Activated CD8-positive, alpha-beta T cell treated with anti-CD3 and anti-CD28 coated beads for 36 hours (primary cell): ENCODE measurements at places on chromosomes 1 and 21. TPM values are rescaled to one million over a fixed set of nuclear protein-coding genes. Genes with fewer than 3 reads are reported as not detected.

Gene SYCP1
- not detected for total RNA-seq

Gene CTSE
- total RNA-seq: not detected

Gene SPRR2G
- not detected for total RNA-seq

Gene SLC44A5
- 0.22 TPM for total RNA-seq

Gene PDZK1IP1
- total RNA-seq: not detected

Gene EGLN1
- total RNA-seq: 47.2 TPM

Gene TINAGL1
- total RNA-seq: not detected

Gene HPCA
- 0.49 TPM for total RNA-seq

Gene OR6K3
- total RNA-seq: not detected

- H3K27me3 ChIP-seq: no peaks in the 10 kb centered on the region
- H3K27ac ChIP-seq: no peak overlapping the region
- no peak for DNase-seq
- no peaks in the 10 kb centered on the region for H3K4me1 ChIP-seq
- H3K36me3 ChIP-seq: no peaks in the 10 kb centered on the region
Measured at GRCh38 chr1:55466373-55466772, 251.2 kb upstream of the USP24 start.

- H3K36me3 ChIP-seq: no peaks in the 10 kb centered on the region
- H3K27ac ChIP-seq: no peak overlapping the region
- H3K4me1 ChIP-seq: peaks cover 57% of the 10 kb centered on the region
Measured at GRCh38 chr21:34905218-34905537, 143.9 kb downstream of the RUNX1 start.

DNA sequence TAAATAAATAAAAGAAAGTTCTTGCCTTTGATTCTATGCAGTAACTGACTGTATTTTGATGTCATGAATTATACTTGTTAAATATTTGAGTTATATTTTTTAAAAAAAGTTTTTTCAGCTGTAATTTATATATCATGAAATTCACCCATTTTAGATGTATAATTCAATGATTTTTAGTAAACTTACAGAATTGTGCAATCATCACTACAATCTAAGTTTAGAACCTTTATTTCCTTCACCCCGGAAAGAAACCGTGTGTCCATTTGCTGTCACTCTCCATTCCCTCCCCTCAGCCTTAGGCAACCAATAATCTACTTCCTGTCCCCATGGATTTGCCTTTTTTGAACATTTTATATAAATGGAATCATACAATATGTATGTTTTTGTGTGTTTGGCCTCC lies 32.5 kb upstream of the DISC1 start:
- H3K4me1 ChIP-seq: peaks cover 10% of the 10 kb centered on the region
- H3K36me3 ChIP-seq: no peaks in the 10 kb centered on the region
- DNase-seq: no peak
- no peak overlapping the region for H3K4me3 ChIP-seq
- no peaks in the 10 kb centered on the region for H3K27me3 ChIP-seq

DNA sequence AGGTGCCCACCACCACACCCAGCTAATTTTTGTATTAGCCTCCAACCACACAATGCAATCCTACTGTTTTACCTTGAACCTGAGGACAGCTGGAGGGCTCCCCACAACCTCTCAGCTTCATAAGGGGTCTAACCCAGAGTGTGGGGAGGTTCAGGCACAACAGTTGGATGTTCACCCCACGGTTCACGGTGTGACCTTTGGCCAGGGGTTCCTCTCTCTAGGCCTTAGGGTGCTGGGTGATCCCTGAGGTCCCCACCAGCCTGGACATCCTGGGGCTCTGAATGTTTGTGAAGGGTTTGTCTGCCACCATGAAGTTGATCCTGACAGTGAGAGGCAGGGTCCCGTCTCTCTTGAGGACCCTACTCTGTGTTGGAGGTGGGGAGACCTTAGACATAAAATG lies 3.9 kb downstream of the ACOT11 start:
- H3K27me3 ChIP-seq: peaks cover 2% of the 10 kb centered on the region
- no peaks in the 10 kb centered on the region for H3K4me1 ChIP-seq
- no peak for DNase-seq
- H3K4me3 ChIP-seq: no peak overlapping the region
- H3K27ac ChIP-seq: no peak overlapping the region
- H3K36me3 ChIP-seq: no peaks in the 10 kb centered on the region

DNA sequence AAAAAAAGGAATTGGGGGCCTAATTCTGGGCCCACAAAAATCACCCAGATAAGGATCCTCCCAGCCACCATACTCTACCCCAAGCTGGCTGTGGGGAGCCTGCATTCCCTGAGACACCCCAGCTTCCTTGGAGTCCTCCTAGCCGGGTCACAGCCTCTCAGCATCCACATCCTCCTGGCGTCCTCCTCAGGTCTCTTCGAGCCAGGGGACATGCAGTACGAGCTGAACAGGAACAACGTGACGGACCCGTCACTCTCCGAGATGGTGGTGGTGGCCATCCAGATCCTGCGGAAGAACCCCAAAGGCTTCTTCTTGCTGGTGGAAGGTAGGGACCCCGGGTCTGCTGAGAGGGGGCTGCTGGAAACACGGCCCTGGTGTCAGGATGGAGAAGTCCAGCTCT lies 64.3 kb downstream of the ALPL start:
- no peaks in the 10 kb centered on the region for H3K4me1 ChIP-seq
- H3K36me3 ChIP-seq: no peaks in the 10 kb centered on the region
- H3K27me3 ChIP-seq: peaks cover 10% of the 10 kb centered on the region
- DNase-seq: no peak
- no peak overlapping the region for H3K27ac ChIP-seq
- H3K4me3 ChIP-seq: no peak overlapping the region

GRCh38 chr1:33599516-33600115 lies 127.2 kb downstream of the ZSCAN20 start:
- H3K4me1 ChIP-seq: no peaks in the 10 kb centered on the region
- no peak overlapping the region for H3K4me3 ChIP-seq
- peaks cover 12% of the 10 kb centered on the region for H3K27me3 ChIP-seq

- H3K27ac ChIP-seq: peak overlapping the region; percentile 96
- H3K27me3 ChIP-seq: no peaks in the 10 kb centered on the region
- peaks cover 47% of the 10 kb centered on the region for H3K4me1 ChIP-seq
- DNase-seq: peak; percentile 62
- peaks cover 34% of the 10 kb centered on the region for H3K36me3 ChIP-seq
- H3K4me3 ChIP-seq: peak overlapping the region; percentile 64
Measured at GRCh38 chr1:26799479-26800142, 11.9 kb downstream of the PIGV start.

DNA sequence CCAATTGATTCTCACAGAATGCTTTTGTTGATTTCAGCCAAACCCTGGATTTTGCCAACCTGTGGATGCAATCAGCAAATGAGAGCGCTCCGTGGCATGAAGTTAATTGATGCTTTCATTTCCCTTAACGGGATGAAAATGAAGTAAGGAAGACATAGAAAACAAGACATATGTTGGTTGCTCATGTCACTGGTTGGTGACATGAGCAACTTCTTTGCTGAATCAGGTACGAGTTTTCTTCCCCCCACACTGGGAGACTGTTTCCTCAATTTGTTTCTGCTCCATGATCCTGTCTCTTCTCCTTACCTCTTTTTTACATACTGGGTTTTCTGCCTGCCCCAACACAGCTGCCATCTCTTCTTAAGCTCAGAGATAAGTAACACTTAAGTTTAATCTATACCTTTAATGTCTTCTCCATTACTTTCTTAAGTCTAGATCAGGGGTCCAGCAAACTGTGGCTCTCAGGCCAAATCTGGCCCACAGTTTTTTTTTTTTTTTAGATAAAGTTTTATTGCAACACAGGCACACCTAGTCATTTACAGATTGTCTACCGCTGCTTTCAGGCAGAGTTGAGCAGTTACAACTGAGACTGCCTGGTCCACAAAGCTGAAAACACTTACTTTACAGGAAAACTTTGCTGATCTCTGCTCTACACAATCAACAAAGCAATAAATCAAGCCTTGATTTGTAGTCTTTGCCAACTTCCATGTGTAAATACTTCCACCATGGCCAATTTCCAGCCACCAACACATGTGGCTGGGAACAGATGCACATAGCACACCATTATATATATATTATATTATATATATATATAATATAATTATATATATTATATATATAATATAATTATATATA lies 13.3 kb downstream of the GPR157 start:
- no peaks in the 10 kb centered on the region for H3K36me3 ChIP-seq
- H3K27me3 ChIP-seq: no peaks in the 10 kb centered on the region
- no peak overlapping the region for H3K27ac ChIP-seq

- DNase-seq: no peak
- peaks cover 5% of the 10 kb centered on the region for H3K36me3 ChIP-seq
- no peak overlapping the region for H3K27ac ChIP-seq
- no peaks in the 10 kb centered on the region for H3K27me3 ChIP-seq
Measured at GRCh38 chr21:43819511-43820405, 30.4 kb downstream of the RRP1 start.

GRCh38 chr1:111599781-111600693 lies 19.6 kb upstream of the RAP1A start:
- DNase-seq: peak; percentile 48
- no peaks in the 10 kb centered on the region for H3K27me3 ChIP-seq
- H3K4me1 ChIP-seq: peaks cover 96% of the 10 kb centered on the region
- peak overlapping the region; percentile 24 for H3K4me3 ChIP-seq

- no peak for DNase-seq
- peaks cover 33% of the 10 kb centered on the region for H3K4me1 ChIP-seq
- H3K27me3 ChIP-seq: peaks cover 2% of the 10 kb centered on the region
- peaks cover 4% of the 10 kb centered on the region for H3K36me3 ChIP-seq
Measured at GRCh38 chr1:169110689-169111447, 4.4 kb downstream of the ATP1B1 start.

DNA sequence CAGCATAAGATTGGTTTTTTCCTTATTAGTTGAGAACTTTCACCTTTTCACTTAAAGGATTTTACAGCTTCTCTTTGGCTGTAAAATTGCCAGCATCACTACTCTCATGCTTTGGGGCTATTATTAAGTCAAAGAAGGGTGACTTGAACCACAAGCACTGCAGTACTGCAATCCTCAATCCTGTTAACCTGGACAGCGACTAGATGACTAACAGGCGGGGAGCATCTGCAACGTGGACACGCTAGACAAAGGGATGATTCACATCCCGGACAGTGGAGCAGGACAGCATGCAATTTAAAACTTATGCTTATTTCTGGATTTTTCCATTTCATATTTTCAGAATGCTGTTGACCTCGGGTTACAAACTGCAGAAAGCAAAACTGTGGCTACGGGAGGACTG lies 8.1 kb downstream of the ARV1 start:
- no peaks in the 10 kb centered on the region for H3K27me3 ChIP-seq
- peaks cover 17% of the 10 kb centered on the region for H3K36me3 ChIP-seq
- peaks cover 10% of the 10 kb centered on the region for H3K4me1 ChIP-seq
- H3K4me3 ChIP-seq: no peak overlapping the region
